ENCODE measurements at places on chromosomes 1 and 21.

DNA sequence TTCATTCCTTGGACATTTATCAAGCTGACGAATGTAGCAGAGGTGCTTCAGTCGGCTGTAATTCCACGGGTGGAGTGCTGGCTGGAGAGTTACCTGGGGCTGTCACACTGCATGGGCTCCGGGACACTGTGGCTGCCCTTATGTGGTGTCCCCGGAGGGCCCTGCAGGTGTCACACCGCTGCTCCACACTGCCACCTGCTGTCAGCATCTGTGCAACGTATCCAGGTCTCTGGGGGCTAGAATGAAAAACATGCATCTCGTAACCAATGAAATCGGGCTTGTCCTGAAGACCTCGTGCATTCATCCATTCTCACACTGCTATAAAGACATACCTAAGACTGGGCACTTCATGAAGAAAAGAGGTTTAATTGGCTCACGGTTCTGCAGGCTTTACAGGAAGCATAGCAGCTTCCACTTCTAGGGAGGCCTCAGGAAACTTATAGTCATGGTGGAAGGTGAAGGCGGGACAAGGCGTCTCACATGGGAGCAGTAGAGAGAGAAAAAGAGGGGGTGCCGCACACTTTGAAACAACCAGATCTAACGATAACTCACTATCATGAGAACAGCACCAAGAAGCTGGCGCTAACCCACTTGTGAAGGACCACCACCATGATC is 46.7 kb upstream of the PCBP3 start:
- DNase-seq = peak; percentile 51

GRCh38 chr1:18411820-18412641 is 68.7 kb upstream of the KLHDC7A start:
- no peak for DNase-seq

DNA sequence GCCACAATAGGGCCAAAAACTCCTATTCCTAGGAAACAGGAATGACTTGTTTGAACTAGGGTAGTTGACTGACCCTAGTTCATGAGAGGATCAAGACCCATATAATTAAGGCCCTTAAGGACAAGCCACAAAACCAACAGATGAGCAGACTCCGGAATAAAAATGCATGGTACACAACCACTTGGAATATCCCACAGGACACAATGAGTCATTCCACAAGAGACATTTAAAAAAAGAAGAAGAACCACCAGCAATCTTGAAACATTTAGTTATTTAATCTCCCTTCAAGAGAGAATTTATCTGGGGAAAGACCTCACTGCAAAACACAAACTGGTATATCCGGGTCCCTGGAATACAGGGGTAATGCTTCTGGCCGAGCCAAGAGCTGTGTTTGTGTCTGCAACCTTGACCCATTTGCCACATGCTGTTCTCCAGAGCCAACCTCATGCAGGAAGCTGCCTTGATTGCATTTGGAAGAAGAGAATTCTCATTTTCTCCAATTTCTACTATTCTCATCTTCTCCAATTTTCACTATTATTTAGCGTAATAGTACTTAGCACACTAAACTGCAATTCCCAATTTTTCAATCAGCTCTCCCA is 135.5 kb downstream of the TGFBR3 start:
- DNase-seq = no peak

DNA sequence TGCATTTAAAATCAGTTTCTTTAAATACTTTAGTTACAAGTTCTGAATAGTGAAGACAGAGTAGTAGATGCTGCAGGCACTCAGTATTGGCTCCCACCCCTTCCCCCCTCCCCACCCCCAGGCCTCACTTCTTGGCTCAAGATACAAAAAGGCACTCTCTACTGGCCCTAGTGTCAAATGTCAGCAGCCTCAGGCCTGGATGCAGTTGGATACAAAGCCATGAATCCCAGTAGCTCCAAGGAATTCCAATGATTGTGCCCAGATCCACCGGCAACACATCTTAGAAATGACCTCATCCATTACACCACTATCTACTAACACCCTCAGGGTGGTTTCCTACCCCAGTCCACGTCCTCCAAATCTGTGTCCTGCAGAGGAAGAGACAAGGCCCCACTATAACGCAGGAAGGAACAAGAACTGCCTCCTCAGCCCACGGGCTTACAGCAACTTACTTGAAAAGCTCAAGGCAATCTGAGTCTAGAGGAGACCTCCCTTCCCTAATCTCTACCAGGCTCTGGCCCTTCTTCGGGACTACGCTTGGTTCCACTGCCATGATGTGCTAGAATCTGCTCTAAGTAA is 17.6 kb downstream of the ACADM start:
- DNase-seq = no peak

GRCh38 chr1:95033843-95034242 is 38.9 kb downstream of the ALG14 start:
- DNase-seq = no peak

Data from AML-193 (cell line).